ENCODE measurements at places on chromosomes 2 and 18.
A peak's percentile ranks its signal among the peaks of the same experiment; 100 is the strongest.

- DNase-seq = no peak
Observed at GRCh38 chr2:109348190-109348589, 219.2 kb downstream of the SH3RF3 start.

GRCh38 chr18:54769526-54770464 is 58.5 kb upstream of the RAB27B start:
- no peak for DNase-seq

DNA sequence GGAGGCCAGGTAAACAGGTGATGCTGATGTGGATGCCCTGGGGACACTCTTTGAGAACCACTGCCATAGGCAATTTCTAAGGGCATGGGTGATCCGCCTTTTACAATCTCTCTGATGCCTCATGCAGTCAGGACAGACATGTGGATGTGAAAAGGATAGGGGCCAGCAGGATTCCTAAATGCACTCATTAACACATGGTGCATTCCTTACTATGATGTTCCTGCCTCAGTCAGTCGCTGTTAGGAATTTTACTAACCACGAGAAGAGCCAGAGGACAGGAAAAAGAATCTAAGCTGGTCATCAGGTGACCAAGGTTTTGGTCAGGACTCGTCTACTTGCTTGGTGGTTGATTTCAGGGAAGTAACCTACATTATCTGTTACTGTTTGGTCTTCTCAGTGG is 191.0 kb downstream of the ARL4C start:
- DNase-seq = no peak

- DNase-seq = no peak
Observed at GRCh38 chr18:47915229-47915628, 15.2 kb downstream of the SMAD2 start.

GRCh38 chr2:47516360-47517104 is 113.6 kb downstream of the MSH2 start:
- no peak for DNase-seq

DNA sequence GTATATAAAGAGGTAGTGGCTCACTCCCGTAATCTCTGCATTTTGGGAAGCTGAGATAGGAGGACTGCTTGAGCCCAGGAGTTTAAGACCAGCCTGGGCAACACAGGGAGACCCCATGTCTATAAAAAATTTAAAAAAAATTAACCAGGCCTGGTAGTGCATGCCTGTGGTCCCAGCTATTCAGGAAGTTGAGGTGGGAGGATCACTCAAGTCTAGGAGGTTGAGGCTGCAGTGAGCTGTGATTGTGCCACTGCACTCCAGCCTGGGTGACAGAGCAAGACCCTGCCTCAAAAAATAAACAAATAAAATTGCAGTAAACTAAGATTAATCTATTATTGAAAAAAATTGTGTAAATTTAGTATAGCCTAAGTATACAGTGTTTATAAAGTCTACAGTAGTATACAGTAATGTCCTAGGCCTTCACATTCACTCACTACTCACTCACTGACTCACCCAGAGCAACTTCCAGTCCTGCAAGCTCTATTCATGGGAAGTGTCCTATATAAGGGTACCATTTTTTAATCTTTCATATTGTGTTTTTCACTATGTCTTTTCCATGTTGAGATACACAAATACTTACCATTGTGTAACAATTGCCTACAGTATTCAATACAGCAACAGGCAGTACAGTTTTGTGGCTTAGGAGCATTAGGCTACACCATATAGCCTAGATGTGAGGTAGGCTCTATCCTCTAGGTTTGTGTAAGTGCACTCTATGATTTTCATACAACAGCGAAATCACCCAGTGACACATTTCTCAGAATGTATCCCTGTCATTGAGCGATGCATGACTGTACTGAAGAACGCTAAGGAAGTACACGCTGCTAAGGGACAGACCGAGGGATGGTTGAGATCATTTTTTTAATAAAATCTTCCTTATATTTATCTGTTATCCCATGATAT is 10.4 kb upstream of the MAP4K3 start:
- no peak for DNase-seq

DNA sequence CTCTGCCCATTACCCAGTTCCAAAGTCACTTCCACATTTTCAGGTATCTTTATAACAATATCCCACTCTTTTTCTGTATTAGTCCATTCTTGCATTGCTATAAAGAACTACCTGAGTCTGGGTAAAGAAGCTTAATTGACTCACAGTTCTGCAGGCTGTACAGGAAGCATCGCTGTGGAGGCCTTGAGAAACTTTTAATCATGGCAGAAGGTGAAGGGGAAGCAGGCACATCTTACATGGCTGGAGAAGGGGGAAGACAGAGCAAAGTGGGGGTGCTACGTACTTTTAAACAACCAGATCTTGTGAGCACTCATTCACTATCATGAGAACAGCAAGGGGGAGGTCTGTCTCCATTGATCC is 85.4 kb upstream of the MAP4K3 start:
- no peak for DNase-seq

GRCh38 chr2:47799031-47799609 is 16.2 kb downstream of the MSH6 start:
- no peak for DNase-seq

- DNase-seq = no peak
Observed at GRCh38 chr2:30766666-30767065, 40.6 kb downstream of the CAPN13 start.

- DNase-seq = no peak
Observed at GRCh38 chr18:34345738-34346137, 121.0 kb upstream of the NOL4 start.

- DNase-seq = no peak
Observed at GRCh38 chr2:154914561-154914960, 216.1 kb downstream of the KCNJ3 start.

GRCh38 chr18:45553723-45554388 is 61.4 kb upstream of the SLC14A2 start:
- DNase-seq = no peak

DNA sequence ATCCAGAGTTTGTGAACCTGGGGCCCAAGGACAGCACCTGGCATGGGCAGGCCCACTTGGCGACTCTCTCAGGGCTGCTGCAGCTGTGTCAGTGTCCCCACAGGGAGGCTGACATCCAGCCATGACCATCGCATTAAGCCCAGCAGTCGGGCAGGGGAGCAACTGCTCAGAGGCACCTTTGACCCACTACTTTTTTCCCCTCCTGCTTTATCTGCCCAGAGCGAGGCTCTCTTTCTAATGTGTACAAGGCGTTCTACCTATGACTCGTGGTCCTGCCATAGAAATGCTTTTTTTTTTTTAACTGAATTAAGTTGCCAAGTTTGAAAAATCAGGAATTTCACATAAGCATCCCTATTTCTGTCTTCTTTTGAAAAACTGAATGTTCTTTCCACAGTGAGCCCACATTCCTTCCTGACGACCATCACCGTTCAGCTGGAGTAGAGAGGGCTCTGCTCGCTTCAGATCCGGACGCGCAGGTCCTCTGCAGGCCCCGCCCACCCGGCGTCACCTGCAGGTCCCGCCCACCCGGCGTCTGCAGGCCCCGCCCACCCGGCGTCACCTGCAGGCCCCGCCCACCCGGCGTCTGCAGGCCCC is 403 bp upstream of the CLUL1 start:
- peak; percentile 77 for DNase-seq

GRCh38 chr18:68735483-68736343 is 20.8 kb upstream of the TMX3 start:
- DNase-seq = no peak

- no peak for DNase-seq
Observed at GRCh38 chr2:99637159-99637697, 147.4 kb upstream of the REV1 start.

GRCh38 chr18:56615738-56616520 is 22.5 kb downstream of the TXNL1 start:
- no peak for DNase-seq

DNA sequence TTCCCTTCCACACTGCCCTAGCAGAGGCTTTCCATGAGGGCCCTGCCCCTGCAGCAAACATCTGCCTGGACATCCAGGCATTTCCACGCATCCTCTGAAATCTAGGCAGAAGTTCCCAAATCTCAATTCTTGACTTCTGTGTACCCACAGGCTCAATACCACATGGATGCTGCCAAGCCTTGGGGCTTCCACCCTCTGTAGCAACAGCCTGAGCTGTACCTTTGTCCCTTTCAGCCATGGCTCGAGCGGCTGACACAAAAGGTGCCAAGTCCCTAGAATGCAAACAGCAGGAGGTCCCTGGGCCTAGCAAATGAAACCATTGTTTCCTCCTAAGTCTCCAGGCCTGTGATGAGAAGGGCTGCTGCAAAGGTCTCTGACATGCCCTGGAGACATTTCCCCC is 744.5 kb upstream of the LINC00305 start:
- DNase-seq = no peak

GRCh38 chr2:44934983-44935728 is 6.3 kb upstream of the SIX3 start:
- no peak for DNase-seq

DNA sequence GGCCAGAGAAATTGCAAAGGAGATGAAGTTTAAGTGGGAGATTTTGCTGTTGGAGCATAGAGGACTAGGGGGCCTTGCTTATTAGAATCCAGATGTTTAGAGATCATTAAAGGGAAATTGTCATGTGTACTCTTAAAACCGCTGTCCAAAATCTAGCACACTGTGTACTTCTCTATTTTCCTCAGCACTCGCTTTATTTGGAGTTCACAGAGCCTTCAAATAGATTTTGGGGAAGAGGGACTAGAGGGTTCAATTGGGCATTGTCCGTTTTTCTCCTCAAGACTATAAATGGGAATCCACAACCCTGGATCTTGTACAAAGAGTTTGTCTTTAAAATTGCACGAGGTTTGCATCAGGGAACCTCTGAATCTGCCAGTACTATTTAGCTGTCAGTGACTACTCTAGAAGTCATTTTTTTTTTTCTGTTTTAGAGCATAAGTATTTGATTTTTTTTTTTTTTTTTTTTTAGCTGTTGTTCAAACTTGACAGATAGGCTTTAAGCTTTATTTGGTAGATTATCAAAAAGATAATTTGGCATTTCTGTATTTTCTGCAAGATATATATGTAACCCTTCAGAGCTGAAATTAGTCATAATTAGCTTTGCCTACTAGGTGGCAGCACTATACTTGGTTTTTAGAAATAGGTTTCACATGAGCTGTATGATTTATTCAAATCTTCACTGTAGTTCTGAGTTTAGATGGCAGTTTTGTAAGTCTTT is 14.2 kb downstream of the PMS1 start:
- DNase-seq = peak; percentile 17

GRCh38 chr2:49296107-49296867 is 142.0 kb upstream of the FSHR start:
- no peak for DNase-seq

DNA sequence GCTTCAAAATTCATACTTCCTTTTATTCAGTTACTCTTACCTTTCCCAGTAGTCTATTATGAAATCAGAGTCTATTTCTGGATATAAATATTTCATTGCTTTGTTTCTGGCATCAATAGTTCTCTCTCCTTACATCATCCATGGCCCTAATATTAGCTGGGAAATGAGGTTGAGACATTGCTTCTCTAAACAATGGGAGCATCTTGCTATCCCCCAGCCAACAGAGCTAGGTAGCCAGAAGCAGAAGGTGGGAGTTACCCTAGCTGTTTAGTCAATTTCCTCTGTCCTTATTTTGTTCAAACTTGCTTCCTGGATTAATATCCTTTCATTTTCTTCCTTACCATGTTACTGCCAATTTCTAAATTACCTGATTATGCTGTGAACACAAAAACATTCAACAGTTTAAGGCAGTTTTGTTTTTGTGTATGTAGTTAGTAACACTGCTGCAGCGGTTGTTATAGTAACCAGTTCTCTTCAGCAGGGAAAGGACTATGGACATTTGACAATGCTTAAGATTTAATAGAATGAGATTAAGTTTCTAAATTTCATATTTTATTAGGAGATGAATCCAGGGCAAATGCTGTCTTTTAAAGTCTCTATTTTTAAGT is 160.5 kb upstream of the KCNJ3 start:
- no peak for DNase-seq

DNA sequence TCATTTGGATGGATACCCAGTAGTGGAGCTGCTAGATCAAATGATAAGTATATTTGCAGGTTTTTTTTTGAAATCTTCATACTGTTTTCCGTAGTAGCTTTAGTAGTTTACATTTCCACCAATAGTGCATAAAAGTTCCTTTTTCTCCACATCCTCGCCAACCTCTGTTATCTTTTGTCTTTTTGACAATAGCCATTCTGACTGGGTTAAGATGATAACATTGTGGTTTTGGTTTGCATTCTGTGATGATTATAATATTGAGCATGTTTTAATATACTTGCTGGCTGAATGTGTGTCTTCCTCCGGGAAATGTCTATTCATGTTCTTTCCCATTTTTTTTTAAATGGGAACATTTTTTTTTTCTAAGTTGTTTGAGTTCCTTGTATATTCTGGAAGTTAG is 260.0 kb downstream of the GULP1 start:
- no peak for DNase-seq

- peak; percentile 20 for DNase-seq
Observed at GRCh38 chr2:240060977-240061591, 7.8 kb upstream of the OR6B3 start.

GRCh38 chr2:7795778-7796563 is 878.8 kb downstream of the RNF144A start:
- no peak for DNase-seq

DNA sequence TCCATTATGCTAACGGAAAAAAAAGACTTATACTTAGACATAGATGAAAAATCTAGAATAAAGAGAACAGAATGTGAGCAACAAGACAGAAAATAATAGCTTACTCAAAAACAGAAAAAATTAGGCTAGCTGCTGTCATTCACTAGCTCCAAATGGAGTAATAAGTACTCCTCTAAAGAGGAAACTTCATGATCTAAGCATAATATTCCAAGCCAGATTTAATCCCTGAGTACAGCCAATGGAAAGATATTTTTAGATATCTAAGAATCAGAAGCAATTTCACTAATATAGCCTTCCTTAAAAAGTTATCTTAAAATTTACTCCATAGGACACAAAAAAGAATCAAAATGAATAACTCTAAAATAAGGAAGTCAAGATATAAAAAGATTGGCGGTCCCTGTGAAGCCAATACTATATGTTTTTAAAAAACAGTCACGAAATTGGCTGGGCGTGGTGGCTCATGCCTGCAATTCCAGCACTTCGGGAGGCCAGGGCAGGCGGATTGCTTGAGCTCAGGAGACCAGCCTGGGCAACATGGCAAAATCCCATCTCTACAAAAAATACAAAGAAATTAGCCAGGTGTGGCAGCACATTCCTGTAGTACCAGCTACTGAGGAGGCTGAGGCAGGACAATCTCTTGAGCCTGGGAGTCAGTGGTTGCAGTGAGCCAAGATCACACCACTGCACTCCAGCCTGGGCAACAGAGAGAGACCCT is 123.2 kb upstream of the BCL2L11 start:
- DNase-seq = no peak

- no peak for DNase-seq
Observed at GRCh38 chr2:203237346-203238238, 1.2 kb upstream of the CYP20A1 start.

GRCh38 chr2:65479524-65479923 is 47.1 kb upstream of the SPRED2 start:
- DNase-seq = no peak

GRCh38 chr2:130327703-130328527 is 14.8 kb upstream of the IMP4 start:
- DNase-seq = no peak

- no peak for DNase-seq
Observed at GRCh38 chr2:231743376-231744116, 35.2 kb downstream of the PTMA start.

Data from hematopoietic multipotent progenitor cell treated with erythropoietin and hydrocortisone succinate and interleukin-3 and kit ligand, for 15 days (in vitro differentiated cells).